ENCODE measurements at places on chromosomes 7 and 10.

- DNase-seq, result no peak
Observed at GRCh38 chr10:118635674-118636402, 40.4 kb upstream of the PRLHR start.

DNA sequence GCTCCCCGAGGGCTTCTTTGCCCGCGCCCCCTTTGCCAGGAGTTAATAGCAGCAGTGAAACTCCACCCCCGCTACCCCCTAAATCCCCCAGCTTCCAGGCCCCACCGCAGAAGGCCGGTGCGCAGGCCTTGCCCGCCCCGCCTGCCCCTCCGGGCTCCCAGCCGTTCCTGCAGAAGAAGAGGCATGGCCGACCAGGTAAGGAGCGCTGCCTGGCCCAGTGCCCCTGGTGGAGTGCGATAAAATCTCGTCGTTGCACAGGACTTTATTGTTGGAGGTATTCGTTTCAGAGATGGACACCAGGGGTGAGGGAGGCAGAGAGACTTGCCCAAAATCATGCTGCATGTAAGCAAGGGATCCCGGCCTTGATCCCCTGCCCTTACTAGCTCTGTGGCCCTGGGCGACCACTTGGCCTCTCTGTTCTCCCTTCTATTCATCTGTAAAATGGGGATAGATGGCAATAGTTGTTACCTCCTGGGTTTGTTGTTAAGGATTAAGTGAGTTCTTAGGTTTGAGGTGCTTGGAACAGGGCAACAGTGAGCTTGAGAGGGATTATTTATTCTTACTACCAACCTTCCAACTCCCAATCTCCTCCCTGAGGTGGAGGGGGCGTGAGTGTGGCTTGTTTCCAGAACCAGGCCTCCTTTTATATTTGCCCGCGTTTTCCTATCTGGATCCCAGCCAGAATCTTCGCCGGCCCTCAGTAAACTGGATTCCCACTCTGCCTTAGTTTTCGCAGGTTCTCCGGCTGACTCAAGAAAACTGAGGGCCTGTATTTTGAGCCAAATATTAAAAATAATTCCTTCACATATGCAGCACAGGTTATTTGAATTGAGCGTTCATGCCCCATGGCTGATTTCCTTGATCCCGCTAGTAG is 78.3 kb downstream of the WIPF3 start:
- DNase-seq, result no peak

DNA sequence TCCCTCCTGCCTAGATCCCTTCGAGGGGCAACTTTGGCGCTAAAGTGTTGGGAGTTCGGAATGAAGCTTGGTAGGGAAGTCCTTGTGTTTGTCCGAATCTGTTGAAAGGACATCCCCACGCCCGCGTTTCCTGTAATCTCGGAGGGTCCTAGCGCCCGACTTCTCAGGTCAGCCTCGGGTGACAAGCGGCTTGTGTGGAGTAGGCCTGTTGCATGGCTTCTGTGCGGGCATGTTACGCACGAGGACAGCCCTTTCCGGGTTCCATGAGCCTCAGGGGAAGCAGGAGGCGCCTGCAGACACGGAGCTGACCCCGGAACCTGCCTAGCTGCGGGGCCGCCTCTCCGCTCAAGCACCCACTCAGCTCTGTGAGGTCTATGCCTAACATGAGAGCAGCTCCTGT is 28.4 kb upstream of the AP5Z1 start:
- DNase-seq, result no peak

DNA sequence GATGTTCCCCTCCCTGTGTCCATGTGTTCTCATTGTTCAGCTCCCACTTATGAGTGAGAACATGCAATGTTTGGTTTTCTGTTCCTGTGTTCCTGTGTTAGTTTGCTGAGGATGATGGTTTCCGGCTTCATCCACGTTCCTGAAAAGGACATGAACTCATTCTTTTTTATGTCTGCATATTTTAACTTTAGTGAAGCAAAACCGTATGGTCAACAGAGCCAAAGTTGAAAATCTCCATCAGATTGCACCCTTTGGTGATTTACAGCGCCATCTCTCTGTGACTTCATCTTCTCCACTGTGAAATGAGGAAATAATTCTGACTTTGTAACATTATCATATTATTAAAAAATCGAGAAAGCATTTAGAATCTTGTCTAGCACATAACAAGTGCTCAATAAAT is 132.3 kb upstream of the PLXDC2 start:
- no peak for DNase-seq

GRCh38 chr10:3412071-3412582 is 239.5 kb upstream of the PITRM1 start:
- no peak for DNase-seq

DNA sequence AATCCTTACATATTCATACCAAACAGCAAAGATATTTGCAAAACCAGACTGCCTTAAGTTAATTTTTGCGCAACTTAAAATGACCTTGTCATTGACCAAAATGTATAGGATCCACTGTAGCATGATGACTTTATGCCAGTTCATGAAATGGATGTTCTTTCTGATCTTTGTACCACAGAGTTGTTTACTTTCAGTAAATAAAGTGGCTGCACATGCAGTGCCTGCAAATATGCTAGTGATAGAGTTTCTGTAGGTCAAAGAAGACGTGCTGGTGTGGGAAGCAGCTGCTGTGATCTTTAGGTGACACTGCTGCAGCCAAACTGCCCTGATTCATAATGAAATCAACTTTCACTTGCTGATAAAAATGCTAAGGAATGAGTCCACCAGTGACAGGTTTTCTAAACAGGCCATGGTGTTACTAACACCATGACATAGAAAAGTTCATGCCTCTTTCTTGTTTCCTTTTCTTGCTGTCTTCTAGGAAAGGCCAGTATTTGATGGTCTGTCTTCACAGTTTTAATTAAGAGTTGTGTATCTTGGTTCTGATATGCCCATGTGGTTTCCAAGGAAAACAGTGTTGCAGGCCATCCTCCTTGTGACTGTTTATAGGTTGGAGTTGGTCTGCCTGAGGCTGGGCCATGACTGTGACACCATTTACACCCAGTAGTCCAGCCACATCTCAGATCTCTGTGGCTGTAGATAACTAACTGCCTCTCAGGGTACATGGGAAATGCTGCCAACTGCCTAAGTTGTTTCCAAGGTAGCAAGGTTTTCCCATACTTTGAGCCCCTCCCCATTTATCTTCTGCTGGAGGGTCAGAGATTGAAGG is 62.5 kb downstream of the INSYN2A start:
- no peak for DNase-seq

DNA sequence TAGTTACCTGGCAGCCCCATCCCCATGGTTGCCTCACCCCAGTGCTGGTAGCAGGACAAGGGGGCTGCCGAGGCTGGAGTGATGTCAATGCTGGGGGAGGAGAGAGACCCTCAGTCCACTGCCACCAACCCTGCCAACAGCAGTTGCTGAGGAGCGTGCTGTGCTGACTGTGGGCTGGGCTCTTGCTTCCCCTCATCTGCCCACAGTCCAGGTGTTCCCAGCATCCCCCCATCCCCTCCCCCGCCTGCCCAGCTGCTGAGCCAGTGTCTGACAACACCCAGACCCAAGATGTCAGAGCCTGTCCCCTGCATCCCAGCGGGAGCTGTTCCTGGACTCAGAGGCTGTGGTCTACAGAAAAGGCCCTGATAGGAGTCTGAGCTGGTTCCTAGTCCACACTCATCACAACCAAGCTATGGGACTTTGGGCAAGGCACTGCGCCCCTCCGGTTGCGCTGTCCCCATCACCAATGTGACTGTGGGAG is 14.6 kb upstream of the PSAP start:
- no peak for DNase-seq

DNA sequence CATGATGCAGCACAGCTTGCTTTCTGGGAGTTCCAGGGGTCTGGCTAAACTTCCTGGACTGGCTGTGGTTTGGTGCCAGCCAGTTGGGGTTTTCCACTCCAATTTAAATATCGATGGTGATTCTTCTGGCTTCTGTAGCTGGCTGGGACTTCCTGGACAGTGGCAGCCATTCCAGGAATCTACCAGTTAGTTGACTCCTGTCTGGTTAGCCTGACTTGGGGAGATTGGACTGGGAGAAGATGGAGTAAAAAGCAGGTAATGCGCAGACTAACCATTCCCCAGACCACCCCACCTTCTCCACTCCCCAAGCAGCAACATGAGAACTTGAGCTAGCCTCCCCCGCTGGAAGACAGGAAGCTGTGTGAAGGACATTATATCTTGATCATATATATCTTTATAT is 6.3 kb upstream of the PIP4K2A start:
- no peak for DNase-seq

GRCh38 chr10:11093771-11094736 is 76.4 kb downstream of the CELF2 start:
- no peak for DNase-seq

GRCh38 chr10:62037166-62037831 is 135.8 kb downstream of the ARID5B start:
- DNase-seq, result no peak

- DNase-seq, result no peak
Observed at GRCh38 chr7:74051629-74052410, 23.8 kb downstream of the ELN start.

DNA sequence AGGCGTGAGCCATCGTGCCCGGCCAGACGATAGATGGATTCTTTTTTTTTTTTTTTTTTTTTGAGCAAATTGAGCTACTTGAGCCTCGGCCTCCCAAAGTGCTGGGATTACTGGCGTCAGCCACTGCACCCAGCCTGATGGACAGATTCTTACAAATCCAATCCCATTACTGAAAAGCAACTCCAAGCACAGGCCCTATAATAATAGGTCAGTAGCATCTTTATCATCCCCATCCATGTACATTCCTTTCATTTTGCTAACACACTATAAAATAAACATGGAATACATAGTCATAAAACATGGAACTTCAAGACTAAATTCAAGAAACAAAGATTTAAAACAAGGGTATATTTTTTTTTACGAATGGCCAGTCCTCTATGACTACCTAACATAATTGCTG is 16.0 kb upstream of the RSBN1L start:
- no peak for DNase-seq

- DNase-seq, result no peak
Observed at GRCh38 chr10:66591865-66592264, 334.0 kb upstream of the LRRTM3 start.

GRCh38 chr7:156947120-156947843 is 2.2 kb upstream of the NOM1 start:
- no peak for DNase-seq

DNA sequence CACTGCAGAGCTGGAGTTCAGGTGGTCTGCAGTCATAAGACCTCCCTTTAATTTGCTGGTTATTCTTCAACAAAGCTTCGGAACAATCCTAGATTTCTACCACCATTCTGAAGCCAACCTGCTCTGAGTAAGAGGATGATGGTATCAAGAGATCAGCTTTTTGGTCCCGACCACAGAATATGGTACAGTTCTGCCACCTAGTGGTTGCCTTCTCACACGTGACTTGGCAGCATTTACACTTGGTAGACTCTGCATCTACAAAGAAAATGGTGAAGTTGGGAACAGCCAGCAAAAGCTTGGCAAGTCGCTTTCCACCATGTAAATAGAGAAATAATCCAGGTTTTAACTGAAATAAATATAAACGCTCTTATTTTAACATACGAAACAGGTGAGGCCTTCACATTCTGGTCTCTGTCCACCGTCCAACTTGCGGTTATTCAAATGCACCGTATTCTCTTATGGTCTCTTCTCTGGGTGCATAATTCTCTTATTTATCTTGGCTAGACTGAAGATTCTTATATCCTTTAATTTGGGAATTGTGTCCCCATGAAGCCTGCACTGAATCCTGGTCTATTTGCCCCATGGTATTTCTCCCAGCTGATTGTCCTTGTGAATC is 173.9 kb upstream of the GRM3 start:
- DNase-seq, result peak; percentile 5

- DNase-seq, result no peak
Observed at GRCh38 chr10:34237898-34238455, 577.1 kb downstream of the PARD3 start.

- no peak for DNase-seq
Observed at GRCh38 chr7:43038254-43038653, 74.2 kb upstream of the HECW1 start.

DNA sequence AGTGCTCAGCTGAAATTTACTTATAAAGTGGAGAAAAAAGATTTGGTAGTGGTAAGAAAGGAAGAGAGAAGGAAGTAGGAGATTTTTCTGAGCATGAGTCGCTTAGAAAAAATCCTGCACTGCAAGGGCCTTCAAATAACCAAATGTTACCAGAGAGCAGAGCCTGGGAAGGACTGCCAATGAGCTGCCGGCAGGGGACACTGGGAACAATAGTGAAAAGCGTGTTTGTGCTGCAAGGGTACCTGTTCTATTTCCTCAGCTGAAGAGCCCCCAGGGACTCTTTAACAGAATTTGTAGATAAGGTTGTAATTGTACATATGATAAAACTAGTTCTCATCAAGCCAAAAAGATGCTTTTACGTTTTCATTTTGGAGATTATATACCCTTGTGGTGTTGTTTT is 696.3 kb upstream of the C7orf33 start:
- DNase-seq, result no peak

- DNase-seq, result no peak
Observed at GRCh38 chr7:44072364-44073231, 7.2 kb upstream of the PGAM2 start.

- DNase-seq, result no peak
Observed at GRCh38 chr7:152072421-152072820, 46.9 kb downstream of the GALNT11 start.

DNA sequence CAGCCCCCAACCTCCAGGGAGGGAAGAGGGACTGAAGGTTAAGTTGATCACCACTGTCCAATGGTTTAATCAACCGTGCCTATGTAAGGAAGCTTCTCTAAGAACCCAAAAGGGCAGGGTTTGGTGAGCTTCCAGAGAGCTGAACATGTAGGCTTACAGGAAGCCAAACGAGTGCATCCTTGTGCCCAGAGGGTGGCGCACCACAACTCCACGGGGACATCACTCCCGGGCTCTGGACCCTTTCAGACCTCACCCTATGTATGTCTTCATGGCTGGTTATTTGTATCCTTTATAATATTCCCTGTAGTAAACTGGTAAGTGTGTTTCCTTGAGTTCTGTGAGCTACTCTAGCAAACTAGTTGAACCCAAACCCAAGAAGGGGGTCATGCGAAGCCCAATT is 11.5 kb upstream of the NFKB2 start:
- DNase-seq, result no peak

DNA sequence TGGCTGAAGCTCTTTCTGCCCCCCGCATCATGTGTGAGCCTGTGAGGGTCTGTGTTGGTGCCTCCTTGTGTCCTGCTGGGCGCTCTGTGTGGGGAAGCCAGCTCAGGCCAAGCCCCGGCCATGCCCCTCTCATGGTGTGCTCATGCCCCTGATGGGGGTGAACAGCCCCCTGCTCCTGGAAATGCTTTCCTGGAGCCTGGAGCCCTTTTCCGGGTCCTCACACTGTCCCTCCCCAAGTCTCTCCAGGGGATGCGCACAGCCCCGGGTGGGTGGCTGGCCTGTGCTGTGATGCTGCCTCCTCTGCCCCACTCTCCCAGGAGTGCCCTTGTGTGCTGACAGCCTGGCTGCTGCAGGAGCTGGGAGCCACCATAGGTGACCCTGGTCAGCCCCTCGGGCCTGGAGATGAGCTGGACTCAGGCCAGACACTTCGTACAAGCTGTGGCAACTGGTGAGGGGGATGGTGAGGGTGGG is 20.8 kb upstream of the ZNF862 start:
- no peak for DNase-seq

DNA sequence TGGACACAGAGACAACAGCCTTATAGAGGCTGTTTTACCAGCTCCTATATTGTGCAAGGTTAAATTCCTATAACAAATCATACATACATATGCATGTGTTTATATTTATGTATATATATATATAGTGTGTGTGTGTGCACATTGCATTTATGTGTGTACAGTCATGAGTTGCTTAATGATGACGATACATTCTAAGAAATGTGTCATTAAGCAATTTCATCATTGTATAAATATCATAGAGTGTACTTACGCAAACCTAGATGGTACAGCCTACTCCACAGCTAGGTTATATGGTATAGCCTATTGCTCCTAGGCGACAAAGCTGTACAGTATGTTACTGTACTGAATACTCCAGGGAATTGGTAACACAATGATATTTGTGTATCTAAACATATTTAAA is 30.1 kb upstream of the TNKS2 start:
- no peak for DNase-seq

Data from GM06990 (cell line).